ENCODE measurements at places on chromosomes 12 and 14.

- DNase-seq = no peak
These were observed 201.0 kb upstream of the DIO3 start for GRCh38 chr14:101360054-101360911.

- DNase-seq = no peak
These were observed 64.9 kb upstream of the DAAM1 start for GRCh38 chr14:59123531-59123930.

- DNase-seq = no peak
These were observed 2.7 kb upstream of the SCARB1 start for GRCh38 chr12:124866195-124866882.

DNA sequence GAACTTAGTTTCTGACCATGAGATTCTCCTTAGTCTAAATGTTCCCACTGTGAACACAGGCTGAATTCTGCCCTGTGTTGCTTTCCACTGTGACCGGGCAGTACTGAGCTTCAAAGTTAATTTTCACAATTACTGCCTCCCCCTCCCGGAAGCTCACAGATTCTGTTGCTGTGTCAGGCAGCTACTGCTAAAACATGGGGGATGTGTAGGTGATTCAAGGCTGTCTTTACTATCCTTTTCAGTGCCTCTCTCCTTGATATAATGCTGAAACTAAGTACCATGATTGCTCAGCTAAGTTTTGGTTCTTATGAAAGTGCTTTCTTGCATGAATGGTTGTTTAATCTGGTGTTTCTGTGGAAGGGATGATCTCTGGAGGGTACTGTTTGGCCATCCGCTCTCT lies 428.3 kb upstream of the NOVA1 start:
- DNase-seq = no peak

DNA sequence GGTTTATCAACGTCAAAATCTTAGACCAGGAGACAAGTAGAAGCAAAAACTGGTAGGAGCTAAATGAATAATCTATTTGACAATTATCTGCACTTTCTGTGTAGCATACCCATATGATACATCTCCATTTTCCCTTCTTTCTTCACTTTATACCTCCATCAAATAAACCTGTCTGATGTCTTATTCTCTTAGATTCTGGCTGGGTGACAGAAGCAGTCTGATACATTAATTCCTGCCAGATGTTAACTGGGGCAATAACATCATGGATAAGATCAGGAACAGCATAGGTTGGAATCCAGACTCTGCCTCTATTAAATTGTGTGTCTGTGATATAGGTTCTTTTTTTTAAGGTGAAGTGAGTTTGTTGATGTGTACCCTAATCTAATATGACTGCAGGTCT lies 11.7 kb upstream of the RERG start:
- DNase-seq = no peak

GRCh38 chr14:77120771-77121743 lies 20.5 kb downstream of the ZDHHC22 start:
- DNase-seq = no peak

DNA sequence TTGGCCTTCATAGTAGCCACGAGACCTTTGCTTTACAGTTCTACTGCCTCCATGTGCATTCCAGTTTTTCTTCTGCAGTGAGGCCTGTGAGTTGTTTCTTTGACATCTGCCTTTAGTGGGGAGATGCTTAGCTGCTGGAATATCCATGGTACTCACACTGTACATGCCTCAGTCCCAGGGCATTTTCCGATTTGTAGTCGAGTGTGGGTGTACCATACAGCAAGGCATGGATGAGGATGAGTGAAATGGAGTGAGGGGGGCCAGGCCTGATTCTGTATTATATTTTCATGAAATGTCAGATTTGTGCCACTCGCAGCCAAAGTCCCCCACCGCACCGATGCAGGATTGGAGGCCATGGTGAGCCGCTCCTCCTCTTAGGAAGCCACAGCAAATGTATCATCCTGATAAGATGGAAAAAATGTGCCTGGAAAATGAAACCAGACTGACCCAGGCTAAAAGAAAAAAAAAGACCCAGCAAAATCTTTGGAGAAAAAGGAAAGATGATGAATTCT lies 173.0 kb downstream of the ADGRD1 start:
- no peak for DNase-seq

DNA sequence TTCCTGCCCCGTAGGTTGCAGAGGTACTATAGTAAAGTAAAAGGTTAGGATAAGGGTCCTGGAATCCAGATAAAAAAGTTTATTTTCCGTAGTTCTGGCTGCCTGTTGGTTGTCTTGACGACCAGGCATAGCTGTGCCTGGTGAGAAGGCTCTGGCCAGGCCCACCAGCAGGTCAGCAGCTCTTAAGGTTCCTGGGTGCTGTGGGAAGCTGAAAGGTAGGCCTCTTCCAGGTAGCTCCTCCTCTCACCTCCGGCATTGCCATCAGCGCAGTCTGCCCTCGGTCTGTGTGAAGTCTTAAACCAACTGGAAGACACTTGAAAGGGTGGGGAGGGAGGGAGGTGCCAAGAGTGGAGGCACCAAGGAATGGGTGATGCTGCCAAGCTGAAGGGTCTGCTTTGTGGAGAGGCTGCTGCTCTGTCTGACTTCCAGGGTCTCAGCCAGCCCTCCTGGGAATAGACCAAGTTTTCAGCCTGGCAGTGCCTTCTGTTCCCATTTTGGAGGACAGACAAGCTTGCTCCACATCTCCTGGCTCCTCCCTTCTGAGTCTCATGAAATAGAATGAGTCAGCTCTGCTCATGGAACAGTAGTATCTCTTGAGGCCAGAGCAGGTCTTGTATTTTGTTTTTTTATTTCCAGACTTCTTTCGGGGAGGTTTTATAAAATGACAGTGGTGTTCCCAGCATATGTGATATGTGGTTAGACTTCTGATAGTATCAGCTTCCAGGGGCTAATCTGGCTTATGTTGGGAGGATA lies 5.2 kb upstream of the ACADS start:
- no peak for DNase-seq

- DNase-seq = no peak
These were observed 71.1 kb upstream of the RASSF8 start for GRCh38 chr12:25887367-25887766.
